ENCODE measurements at places on chromosomes 13 and 19. TPM values are rescaled to one million over a fixed set of nuclear protein-coding genes. Genes with fewer than 3 reads are reported as not detected.

Gene DNAJC3
- 19.7 TPM for total RNA-seq

Gene FAM124A
- not detected for total RNA-seq

Gene IZUMO2
- total RNA-seq = not detected

Gene MBD3L2
- not detected for total RNA-seq

Data from Karpas-422 (cell line).